ENCODE measurements at places on chromosomes 11 and 22.
A peak's percentile ranks its signal among the peaks of the same experiment; 100 is the strongest.

DNA sequence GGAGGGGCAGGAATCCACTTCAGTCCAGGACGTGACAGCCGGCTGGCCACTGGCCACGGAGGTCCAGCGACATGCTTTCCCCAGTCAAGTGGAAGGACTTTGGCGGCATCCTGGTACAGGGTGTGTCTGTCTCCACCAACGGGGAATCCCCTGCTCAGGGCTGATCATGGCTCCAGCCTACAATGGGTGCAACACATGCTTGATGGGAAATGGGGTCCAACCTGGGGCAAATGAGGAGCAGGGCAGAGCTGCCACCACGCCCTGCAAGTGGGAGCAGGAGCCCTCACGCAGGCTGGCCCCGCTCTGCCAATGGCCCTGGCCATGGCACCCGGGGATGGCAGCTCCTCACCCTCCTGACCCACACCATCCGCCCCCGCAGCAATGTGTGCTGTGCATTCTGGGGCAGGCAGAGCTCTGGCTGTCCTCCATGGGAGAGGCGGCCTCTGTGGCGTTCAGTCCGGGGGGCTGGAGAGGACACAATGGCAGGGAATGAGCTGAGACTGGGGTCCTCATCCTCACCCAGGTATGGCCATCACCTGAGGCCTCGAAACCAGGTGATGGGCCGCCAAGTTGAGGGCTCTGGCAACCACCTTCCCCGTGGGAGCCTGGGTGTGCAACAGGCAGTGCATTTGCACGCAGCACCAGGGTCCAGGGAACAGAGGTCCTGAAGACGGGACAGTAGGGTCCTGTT, 5.8 kb upstream of the SEPTIN5 start:
- ATAC-seq: no peak

GRCh38 chr11:113494021-113494420, 18.8 kb upstream of the DRD2 start:
- no peak for ATAC-seq

DNA sequence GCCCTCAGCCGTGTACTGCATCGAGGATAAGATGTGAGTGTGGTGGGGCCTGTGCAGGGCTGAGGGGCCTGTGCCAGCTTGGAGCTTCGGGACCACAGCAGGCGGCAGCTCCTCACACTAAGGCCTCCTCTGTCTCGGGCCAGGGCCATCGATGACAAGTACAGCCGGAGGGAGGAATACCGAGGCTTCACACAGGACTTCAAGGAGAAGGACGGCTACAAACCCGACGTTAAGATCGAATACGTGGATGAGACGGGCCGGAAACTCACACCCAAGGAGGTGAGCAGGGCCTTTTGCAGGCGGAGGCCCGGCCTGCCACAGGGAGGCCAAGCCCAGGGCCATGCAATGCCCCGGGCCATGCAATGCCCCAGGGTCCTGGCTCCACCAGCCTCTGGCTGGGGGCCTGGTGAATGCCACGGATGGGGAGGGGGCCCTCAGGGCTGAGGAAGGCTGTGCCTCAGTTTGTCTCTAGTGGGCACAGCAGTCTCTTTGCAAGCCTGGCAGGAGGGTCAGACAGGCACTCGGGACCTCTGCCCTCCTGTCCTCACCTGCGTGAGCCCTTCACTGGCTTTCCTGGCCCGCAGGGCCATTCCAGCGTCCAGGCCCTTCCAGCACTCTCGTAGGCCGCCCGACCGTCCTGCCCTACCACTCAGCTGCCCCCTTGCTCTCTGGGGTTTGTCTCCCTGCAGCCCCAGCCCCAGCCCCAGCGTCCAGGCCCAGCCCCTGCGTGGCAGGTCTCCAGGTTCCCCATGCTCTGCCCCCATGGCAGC, 16.3 kb downstream of the SART1 start:
- ATAC-seq: no peak

- no peak for ATAC-seq
Observed at GRCh38 chr11:61642162-61642561, 38.0 kb upstream of the DAGLA start.

GRCh38 chr11:63919267-63920125, 2.5 kb upstream of the RCOR2 start:
- ATAC-seq: no peak

DNA sequence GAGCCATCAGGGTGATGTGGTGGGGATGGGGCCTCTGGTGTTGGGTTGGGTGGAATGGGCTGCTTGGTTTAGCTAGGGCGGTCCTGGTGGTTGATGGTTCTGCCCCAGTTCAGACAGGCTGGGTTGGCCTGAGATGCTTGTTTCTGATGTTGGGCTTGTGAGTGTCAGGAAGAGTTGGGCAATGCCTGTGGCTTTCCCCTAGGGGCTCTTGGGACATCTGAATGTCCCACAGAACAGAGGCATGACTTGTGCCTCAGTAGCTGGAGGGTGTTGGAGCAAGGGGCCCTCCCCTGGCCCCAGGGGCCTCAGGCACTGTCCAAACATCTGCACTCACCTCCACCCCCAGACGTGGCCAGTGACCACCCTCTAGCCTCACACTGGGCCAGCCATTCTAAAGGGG, 14.0 kb upstream of the CTSD start:
- no peak for ATAC-seq

DNA sequence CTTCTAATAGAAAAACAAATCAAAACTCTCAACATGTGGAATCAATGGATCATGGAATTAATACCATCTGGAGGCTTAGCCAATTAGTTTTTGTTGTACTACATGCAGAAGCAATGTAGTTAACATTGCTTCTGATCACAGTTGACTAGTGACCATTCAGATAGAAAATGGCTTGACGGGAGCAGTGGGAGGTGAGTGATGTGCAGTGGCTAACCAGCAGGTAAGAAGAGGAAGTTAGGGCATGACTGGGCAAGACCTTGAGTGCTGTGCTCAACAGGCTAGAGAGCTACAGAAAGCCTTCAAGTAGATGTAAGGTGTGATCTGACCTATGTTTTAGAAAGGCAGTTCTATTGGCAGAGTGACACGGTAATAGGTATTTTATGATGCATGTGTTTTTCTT, 60.7 kb upstream of the ALKBH3 start:
- ATAC-seq: no peak

DNA sequence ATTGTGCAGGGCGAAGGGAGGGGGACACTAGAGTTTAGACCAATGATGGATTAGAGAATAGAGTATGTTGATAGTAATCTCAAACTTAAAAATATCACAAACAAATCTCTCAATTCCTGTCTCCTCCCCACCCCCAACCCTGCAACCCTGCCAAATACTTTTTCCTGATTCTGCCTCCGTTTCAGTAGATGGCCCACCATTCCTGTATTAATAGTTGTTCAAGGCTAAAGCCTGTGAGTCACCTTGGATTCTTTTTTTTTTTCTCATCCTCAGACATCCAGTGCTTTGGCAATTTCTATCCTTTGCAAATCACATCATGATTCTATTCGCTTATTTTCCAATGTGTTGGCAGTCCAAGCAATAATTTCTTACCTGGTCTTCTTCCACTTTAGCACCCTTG, 207.9 kb downstream of the DYNC2H1 start:
- ATAC-seq: no peak

- no peak for ATAC-seq
Observed at GRCh38 chr11:40166892-40167291, 1292.6 kb downstream of the LRRC4C start.

- peak; percentile 99 for ATAC-seq
Observed at GRCh38 chr11:17276236-17277023, at the start of gene NUCB2. TSS of gene NUCB2 (plus strand) at chr11:17276739. CDS start at chr11:17295324, 18,585 bp downstream.

- ATAC-seq: no peak
Observed at GRCh38 chr22:23751441-23751996, 607 bp upstream of the ZNF70 start.

- no peak for ATAC-seq
Observed at GRCh38 chr11:14423633-14424032, 64.7 kb upstream of the RRAS2 start.

DNA sequence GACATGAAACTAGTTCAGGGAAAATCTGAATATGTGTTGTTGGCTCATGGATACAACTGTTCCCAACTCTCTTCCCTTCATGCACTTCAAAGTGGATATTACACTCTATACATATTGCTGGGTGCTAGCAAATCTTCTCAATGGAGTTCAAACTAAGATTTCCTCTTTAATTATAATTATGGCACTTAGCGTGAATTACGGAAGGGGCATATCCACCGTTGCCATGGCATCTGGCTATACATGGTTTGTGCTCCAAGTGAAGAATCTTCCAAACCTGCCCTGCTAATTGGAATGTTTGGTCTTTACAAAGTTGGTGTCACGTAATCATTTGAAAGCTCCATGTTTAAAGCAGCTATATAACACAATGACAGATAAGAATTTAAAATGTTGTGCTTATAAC, 5.6 kb downstream of the MPPED2 start:
- no peak for ATAC-seq

DNA sequence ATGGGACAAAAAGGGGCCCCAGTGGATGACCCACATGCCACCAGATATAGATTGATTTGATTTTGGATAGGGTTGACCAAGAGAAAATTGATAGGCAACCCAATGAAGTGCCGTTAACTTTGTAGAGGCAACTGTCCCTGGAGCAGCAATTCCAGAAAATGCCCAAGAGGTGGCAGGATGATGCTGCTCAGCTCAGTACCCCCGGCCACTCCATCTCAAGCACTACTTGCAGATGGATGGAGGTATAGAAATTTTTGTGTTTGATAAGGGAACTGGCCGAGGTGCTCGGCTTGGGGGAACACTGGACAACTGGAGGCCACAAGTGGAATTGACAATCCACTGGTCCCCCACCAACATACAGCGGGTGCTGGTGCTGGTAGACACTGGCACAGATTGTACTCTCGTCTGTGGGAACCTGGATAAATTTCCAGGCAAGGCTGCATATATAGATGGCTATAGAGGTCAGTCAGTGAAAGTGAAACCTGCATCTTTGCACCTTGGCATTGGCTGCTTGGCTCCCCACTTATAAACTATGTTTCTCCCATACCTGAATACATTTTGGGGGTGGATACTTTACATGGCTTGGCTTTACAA, 86.3 kb downstream of the CCDC83 start:
- no peak for ATAC-seq

GRCh38 chr22:48104766-48105165, 1342.3 kb downstream of the TBC1D22A start:
- ATAC-seq: no peak

DNA sequence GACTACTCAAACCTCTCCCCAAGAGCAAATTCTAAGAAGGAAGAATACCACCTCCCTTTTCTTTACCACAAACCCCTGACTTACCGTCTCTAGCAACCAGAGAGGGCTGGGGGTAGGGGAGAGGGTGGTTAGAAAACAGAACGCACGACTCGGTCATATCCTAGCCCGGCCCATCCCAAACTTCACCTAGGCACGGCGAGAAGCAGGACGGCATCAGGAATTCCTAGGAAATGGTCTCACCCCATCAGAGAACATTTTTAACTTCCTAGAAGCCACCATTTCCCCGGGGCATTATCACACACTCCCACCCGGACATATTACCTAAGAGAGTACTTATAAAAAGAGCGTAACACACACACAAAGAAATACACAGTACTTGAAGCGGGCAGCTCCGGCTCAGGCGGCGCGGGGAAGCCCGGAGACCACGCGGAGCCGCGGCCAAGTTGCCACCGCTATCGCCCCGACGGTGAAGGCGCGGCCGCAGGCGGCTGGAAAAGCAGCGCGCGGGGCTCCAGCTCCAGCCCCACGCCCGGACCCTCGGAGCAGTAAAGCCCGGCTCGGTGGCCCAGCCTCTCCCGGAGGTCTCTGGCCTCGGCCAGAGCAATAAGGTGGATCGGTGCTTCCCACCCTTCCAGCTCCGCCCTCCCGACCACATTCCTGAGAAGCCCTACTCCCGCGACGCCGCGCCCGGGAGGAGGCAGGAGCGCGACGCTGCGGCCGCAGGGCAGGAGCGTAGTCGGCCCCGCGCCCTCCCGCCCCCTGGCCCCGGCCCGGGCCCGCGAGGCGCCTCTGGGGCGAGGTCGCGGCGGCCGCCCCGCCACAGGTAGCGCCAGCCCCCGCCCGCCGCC, 878 bp downstream of the RRAS2 start:
- ATAC-seq: peak; percentile 47

GRCh38 chr11:66889960-66890359, 33.1 kb downstream of the LRFN4 start:
- no peak for ATAC-seq

DNA sequence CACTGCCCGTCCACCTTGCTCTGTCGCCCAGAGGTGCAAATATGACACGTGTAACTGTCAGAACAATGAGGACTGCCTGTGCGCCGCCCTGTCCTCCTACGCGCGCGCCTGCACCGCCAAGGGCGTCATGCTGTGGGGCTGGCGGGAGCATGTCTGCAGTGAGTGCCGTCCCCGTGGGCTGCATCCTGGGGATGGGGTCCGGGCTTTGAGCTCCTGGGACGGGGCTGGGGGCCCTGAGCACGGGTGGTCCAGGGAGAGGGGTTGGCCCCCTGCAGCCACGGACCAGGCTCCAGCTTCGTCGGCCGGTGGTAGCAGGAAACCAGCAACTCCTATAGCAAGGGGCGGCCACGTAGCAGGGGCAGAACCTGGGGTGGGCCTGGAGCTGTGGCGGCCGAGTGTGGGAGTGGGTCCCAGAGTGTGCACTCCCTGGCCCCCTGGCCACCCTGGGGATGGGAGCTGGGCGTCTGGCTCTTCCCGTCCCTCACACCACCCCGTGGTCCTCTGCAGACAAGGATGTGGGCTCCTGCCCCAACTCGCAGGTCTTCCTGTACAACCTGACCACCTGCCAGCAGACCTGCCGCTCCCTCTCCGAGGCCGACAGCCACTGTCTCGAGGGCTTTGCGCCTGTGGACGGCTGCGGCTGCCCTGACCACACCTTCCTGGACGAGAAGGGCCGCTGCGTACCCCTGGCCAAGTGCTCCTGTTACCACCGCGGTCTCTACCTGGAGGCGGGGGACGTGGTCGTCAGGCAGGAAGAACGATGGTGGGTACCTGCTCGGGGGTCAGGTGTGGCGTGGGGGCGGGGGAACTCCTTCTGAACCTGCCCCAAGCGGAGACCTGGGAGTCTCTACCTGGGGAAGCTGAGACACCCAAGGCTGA, 10.1 kb downstream of the MUC2 start:
- ATAC-seq: no peak

DNA sequence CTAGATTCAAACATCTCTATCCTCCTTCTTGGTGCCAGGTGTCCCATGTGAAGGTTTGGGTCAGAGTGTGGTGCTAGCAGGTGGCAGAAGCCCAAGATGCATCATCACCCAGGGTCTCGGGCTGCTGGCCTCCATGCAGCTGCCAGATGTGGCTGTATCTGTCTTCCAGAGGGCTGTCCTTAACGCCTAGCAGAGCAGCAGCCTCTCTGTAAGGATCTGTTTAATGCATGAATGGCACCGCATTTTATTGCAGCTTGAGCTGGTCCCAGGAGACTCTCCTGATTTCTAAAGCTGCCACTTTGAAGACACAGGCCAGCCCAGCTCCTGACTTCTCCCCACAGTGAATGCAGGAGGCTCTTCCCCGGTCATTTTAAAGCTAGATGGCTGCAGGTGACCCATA, 26.3 kb downstream of the SLC1A2 start:
- no peak for ATAC-seq

DNA sequence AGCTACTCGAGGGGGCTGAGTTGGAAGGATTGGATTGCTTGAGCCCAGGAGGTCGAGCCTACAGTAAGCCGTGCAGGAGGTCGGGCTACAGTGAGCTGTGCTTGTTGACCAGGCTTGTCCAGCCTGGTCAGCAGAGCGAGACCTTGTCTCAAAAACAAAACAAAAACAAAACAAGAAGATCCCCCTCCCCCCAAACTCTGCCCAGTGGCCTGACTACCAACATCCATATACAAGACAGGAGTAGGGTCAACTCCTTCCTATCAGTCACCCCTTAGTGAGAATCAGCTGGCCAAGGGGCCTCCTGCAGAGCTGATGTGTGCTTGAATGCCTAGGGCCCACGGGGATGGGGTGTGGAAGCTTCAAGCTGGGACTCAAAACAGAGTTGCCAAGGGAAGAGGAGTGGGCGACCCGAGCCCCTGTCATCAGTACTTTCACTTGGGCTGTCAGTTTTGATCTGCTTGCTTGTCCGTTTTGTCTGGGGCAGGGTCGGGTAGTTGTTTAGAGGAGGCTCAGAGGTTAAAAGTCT, 942 bp upstream of the TSPAN18 start:
- ATAC-seq: no peak

All from activated CD4-positive, CD25-positive, alpha-beta regulatory T cell treated with anti-CD3 and anti-CD28 coated beads, Interleukin-2, amount 50 U/mL, for 24 hours (primary cell).